Lung (tissue), 17 donors: ENCODE measurements at places on chromosomes 6 and 20. TPM values are rescaled to one million over a fixed set of nuclear protein-coding genes. Genes with fewer than 3 reads are reported as not detected.

DNA sequence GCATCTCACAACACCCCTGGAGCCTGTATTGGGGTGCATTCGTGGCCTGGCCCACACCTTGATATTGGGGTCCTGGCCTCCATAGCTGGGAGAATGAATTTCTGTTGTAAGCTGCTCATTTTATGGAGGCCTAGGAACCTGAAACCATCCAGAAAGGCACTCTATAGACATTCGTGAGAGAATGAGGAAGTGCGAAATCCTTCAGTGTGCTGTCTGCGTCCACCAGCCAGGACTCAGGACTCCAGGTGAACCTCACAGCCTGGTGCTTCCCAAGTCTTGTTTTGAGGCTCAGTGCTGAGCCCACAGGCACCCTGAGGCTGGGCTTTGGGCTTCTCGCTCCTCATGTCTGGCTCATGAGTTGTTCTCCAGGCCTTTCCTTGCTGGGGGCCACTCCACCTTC, 11.9 kb upstream of the RBBP8NL start:
- DNase-seq, result no peak

DNA sequence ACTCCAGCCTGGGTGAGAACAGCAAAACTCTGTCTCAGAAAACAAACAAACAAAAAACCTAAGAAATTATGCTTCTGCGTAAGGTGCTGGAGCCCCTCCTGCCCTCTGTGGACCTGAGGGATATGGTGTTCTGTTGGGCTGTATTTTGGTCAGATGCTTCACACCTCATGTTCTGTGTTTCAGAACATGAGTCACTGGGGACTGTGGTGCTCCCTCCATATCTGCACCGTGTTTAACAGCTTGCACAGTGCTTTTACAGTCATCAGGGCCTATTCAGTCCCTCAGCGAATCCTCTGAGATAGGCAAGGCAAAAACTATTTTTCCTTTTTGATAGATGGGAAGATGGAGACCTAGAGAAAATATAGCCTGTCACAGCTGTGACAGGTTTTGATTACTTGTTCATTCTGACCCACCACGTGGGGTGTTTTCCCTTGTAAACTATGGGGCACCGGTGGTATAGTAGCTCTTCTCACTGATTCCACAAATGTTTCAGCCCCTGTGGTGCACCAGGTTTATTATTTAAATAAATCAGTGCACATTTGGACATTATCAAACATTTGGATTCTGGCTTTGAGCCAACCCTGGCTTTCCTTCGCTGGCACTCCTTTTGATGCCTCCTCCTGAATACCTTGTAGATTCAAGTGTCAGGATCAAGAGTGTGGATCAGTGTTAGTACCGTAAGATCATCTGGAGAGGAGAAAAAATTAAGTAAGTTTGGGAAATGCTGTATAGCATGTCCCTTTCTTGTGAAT, 9.6 kb downstream of the TTPAL start:
- no peak for DNase-seq

- DNase-seq, result no peak
Measured at GRCh38 chr6:53526000-53526399, 18.9 kb downstream of the GCLC start.

DNA sequence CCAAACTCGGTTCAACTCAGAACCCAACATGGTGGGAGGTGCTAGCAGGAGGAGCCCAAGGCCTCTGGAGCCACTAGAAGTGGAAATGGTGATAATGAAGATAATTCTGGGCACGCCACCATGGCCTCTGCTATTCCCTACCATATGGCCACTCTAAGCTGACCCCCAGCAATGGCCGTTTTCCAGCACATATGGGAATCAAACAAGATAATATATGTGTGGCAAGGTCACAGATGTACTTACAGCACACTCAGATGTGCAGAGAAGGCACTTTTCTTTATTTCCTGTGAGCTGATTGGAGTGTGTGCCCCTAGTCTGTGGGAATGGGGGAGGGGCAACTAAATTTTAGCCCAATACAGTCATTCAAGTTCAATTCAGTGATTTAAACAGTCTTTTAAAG, 153.4 kb upstream of the LRFN2 start:
- no peak for DNase-seq

GRCh38 chr6:10230531-10230930, 184.3 kb downstream of the TFAP2A start:
- DNase-seq, result no peak

MEP1A gene
- 0.06 TPM for total RNA-seq

GRCh38 chr6:37143585-37143984, 26.4 kb upstream of the PIM1 start:
- DNase-seq, result no peak
